ENCODE measurements at places on chromosomes 1 and 21.

- DNase-seq, result no peak
Measured at GRCh38 chr1:212450331-212450881, 17.7 kb downstream of the NENF start.

DNA sequence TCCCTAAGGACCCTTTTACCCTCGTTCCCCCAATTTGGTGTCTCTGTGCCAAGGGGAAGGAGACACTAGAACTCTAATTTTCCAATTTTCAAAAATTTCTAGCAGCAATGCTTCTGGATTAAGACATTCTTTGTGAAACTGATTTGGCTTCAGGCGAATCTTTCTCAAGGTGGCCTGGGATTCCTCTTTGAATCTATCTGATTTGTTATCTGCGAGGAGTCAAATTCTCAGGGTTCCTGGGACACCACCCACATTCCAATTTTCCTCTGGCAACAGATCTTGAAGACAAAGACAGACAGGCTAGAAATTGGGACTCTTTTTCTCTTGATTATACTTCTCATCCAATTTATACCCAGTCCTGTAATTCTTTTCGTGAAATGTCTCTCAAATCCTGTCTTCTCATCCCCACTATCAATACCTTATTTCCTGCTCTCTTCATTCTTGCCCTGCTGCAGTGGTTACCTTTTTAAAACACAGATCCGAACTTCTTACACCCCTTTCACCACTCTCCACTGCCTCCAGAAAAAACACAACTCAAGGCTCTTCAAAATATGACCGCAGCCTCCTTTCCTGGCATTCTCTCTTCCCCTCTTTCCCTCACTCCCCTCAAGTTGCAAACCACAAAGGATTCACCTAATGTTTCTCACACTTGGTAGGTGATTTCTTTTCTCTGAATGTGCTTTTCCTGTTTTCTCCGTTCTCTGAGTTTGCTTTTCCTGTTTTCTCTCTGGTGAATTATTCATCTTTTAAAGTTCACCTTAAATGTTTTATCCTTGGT lies 2.7 kb upstream of the MPZL1 start:
- DNase-seq, result no peak

DNA sequence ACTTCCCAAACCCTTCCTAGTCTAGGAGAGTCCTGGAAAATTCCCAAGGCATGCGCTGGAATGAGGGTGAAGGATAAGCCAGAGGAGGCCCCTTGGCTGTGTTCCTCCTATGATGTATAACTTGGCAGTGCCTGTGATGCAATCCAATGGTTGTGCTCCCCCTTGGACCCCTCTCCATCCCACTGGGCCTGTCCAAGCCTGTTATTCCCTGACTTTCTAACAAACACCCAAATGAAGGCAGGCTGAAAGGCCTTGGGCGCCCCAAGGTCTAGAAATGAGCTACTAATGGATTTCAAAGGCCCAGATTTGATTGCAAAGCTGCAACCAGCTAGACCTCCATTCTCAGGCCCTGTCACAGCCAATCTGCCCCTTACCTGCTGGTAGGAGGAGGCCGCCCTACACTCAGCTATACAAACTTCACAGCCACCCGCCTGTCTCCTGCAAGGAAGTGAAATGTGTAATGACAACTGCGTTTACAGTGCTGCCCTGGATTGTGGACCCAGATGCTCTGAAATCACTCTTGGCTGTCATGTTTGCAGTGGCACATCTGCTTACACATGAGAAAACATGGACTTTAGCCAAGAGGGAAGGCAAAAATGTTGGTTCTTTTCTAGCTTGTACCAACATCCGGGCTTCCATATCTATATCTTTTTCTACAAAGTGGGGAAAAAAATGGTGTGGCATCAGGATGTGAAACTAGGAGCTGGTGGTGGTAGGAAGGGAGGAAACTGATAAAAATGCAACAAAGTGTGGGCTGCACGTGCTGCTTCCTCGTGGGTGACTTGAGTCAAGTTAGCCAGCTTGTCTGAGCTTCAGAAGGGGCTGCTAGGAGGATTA lies 130.4 kb downstream of the TRABD2B start:
- DNase-seq, result no peak

DNA sequence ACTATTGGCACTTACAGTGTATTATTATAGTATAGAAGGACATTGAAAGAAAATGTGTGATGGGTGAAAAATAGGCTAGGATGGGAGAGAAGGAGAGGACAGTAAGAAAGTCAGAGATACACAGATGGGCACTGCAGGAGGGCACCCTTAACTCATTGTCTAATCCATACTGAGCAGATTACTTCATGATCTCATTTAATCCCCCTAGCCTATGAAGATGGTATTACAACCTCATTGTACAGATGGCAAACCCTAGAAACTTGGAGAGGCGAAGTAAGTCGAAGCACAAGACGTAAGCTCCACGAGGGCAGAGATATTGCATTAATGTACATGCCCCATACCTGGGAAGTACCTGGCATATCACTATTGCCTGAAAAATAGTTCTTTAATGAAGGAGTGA lies 346.9 kb upstream of the DAB1 start:
- DNase-seq, result no peak

GRCh38 chr1:55288245-55288644 lies 73.1 kb upstream of the USP24 start:
- DNase-seq, result no peak

DNA sequence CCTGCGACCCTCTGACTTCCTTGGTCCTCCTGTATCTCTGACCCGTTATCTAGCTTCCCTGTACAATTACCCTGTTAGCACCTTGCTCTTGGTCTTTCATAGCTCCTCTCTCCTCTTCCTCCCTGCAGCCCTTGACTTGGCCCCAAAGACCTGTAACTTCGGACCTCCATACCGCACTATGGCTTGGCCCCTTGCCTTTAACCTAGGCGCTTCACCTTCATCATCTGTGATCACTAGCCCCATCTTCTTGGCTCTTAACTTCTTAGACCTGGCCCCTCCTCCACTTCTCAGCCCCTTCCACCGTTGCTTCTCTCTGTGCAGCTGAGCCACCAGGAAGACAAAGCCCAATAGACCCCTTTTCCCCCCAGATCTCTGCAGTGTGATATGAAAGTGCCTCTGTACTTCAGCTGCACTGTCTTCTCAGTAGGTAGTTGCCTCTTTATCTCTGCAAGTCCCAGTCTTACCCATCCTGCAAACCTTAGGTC lies 740 bp downstream of the ZNF691 start:
- no peak for DNase-seq

- no peak for DNase-seq
Measured at GRCh38 chr1:3943806-3944577, 43.9 kb upstream of the C1orf174 start.

DNA sequence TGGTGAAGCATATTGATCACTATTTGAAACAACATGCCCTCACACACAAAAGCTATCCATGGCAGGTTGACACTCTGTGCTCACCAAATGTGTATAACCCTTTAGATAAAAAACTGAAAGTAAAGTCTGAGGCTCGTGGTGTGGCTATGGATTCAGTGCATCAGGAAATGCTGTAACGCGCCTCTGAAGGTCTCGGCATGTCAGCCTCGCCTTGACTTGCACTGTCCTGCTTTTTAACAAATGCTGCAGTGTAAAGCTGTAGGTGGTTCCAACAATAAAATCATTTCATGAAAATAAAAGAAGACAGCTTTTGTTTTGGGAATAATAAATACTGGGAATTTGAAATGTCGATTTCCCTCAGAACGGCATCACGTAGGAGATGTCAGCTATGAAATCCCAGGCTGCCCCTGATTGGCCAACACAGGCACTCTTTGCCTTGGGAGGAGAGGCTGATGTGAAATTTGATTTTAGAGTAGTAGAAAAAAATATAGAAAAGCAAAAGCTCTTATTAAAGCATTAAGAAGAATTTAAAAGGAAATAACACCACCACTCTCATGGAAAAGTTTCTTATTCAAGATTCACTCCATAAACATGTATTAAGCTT lies 168.2 kb downstream of the DSCAM start:
- DNase-seq, result no peak

DNA sequence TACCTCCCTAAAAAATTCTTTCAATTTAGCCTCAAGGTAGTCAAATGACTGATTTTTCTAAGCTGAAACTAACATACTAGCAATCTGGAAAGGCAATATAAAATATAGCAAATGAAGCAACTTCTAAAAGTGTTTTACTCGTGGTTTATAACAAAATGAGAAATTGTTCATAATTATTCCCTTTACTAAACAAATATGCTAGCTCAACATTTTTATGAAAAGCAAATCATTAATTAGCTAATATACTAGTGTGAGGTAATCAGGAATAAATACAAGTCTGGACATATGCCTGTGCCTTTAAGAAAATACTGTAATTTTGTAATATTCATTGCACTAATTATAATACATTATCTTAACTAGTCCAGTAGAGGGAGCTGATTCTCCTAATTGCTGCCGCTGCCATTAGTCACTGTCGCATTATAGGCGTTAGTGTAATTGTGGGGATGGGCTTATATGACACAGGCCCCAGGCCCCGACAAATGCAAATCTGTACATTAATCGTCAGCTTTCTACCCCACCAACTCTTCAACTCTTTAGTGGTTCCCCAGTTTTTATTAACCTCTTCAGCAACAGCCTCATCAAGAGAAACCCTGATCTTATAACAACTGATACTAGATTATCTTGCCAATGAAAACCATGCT lies 160.9 kb downstream of the GABPA start:
- DNase-seq, result no peak

GRCh38 chr1:25065321-25065721 lies 135.2 kb upstream of the RUNX3 start:
- no peak for DNase-seq

GRCh38 chr1:81186261-81186660 lies 614.5 kb upstream of the ADGRL2 start:
- DNase-seq, result no peak

DNA sequence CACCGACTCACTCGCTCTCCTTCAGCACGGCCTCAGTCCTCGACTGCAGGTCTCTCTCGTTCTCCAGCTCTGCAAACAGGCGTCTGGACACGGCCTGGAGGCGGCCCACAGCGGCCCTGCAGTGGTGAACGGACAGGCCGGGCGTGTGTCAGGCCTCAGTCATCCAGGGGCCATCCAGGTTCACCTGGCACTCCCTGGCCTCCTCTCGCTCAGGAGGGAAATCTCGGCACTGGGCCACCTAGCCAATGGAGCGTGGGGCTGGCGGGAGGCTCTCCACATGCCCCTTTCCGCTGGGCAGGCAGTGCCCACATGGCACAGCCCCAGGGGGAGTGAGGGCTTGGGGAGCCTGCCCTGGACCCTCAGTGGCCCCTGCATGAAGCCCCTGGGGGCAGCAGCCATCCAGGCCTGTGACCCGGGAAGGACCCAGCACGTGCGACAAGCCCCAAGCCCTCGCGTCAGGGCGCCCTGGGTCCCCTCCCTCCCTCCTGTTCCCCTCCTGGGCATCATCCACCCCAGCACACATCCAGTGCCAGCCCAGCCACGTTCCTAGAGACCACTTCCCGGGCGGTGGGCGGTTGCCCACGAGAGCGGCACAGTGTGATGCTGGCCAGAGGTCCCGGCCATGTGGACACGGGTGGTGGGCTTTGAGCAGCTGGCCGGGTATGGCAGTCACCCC lies 18.1 kb downstream of the CFAP74 start:
- no peak for DNase-seq

- no peak for DNase-seq
Measured at GRCh38 chr1:53580009-53580400, 120.8 kb downstream of the DMRTB1 start.

DNA sequence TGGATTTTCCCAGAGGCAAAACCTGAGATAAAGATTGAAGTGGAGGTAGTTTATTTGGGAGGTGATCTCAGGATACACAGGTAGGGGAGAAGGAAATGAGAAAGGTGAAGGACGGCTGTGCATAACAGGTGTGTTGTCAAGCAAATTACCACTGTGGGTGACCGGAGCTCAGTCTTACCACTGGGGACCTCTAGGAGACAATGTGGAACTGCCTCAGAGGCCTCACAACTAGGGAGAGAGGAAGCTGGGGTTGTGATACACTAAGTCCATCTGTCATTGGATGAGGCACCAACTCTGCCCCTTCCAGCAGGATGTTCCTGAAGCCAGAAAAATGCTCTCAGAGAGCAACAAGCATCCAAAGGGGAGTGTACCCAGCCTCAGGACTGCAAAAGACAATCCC lies 32.6 kb downstream of the GRIK3 start:
- no peak for DNase-seq

DNA sequence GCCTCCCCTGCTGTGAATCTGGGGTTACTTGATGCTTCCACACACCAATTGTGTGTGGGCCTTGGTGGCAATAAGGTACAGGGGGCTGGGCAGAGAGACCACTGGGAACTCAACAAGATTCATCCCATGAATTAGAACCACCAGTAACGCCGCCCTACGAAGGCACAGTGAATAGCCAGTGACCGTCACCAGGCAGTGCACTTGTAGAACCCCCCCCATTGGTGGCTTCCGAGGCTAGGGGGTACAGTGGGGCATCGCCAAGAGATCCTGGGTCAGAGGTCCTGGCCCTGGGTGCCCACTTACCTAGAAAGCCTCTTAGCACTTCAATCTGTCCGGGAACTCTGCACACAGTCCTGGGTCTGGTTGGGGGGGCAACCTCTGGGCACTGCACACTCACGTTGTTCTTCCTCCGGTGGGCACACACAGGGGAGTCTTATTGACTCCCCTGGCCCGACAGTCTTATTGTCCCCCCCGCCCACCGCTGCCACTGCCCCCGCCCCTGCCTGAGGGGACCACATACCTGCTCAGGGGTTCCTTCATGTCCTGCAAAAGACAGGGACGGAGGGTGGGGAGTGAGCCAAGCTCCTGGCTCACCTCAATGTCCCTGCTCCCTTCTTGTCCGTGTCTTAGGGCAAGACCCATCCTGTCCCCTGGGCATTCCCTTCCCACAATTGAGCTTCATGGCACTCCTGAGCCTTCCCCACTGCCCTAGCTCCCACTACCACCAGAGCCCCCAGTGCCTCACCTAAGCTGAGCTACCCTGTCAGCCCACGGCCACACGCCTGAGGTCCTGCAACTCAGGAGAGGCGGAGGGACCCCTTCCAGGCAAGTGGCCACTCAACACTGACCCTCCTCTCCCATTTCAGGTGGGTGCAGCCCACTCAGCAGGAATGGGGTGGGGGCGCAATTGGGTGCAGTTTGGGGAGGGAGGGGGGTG lies 2.5 kb upstream of the TRIM11 start:
- DNase-seq, result no peak

DNA sequence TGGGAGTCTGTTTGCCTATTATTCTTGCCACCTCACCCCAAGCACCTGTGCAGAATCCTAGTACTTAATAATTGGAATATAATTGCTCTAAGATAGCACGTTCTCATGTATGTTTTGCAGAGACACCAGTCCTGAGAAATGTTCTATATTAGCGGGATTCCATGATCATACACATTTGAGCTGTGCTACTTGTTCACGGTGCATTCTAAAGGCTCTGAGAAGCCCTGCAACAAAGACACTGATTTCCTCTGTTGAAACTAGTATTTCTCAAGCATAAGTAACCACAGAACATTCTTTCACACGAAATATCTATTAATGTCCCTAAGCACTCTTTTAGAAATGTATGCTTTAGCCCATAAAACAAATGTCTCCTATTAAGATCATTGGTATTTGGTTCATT lies 109.4 kb downstream of the BARHL2 start:
- DNase-seq, result no peak
